ENCODE measurements at places on chromosomes 16 and 17.

DNA sequence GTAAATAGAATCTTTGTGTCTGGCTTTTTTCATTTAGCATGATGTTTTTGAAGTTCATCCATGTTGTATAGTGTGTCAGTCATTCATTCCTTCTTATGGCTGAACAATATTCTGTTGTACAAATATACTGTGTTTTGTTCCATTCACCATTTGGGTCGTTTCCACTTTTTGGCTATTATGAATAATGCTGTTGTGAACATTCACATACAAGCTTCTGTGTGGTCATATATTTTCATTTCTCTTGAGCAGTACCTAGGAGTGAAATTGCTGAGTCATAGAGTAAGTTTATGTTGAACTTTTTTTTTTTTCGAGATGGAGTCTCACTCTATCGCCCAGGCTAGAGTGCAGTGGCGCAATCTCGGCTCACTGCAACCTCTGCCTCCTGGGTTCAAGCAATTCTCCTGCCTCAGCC lies 32.3 kb upstream of the TAOK1 start:
- no peak overlapping the region for H3K27ac ChIP-seq
- no peaks in the 10 kb centered on the region for H3K36me3 ChIP-seq
- no peaks in the 10 kb centered on the region for H3K4me1 ChIP-seq
- H3K4me3 ChIP-seq, result no peak overlapping the region

DNA sequence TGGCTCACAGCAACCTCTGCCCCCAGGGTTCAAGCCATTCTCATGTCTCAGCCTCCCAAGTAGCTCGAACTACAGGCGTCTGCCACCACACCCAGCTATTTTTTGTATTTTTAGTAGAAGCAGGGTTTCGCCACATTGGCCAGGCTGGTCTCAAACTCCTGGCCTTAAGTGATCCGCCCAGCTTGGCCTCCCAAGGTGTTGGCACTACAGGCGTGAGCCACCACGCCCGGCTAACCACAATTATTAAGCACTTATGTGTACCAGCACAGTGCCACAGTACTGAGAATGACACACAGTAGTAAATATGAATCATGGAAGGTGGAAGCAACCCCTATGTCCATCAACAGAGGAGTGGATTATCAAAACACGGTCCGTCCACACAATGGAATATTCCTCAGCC lies 49.8 kb downstream of the COTL1 start:
- no peaks in the 10 kb centered on the region for H3K4me1 ChIP-seq
- no peaks in the 10 kb centered on the region for H3K36me3 ChIP-seq
- H3K4me3 ChIP-seq, result no peak overlapping the region

DNA sequence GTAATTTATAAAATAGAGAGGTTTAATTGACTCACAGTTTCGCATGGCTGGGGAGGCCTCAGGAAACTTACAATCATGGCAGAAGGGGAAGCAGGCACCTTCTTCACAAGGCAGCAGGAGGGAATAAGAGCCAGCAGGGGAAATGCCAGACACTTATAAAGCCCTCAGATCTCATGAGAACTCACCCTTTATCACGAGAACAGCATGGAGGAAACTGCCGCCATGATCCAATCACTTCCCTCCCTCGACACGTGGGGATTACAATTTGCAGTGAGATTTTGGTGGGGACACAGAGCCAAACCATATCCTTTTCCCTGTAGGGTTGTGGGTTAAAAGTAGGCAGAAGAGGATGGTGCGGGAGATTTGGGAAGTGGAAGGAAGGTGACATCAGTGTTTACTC lies 101.4 kb downstream of the BMERB1 start:
- H3K4me1 ChIP-seq, result no peaks in the 10 kb centered on the region
- H3K36me3 ChIP-seq, result no peaks in the 10 kb centered on the region
- DNase-seq, result no peak
- no peak overlapping the region for H3K4me3 ChIP-seq
- H3K27ac ChIP-seq, result no peak overlapping the region

- peak; percentile 18 for DNase-seq
- H3K27ac ChIP-seq, result no peak overlapping the region
- no peak overlapping the region for H3K4me3 ChIP-seq
- H3K4me1 ChIP-seq, result no peaks in the 10 kb centered on the region
- no peaks in the 10 kb centered on the region for H3K36me3 ChIP-seq
Measured at GRCh38 chr16:9297437-9298113, 206.1 kb downstream of the HAPSTR1 start.

GRCh38 chr17:16329519-16330271 lies 23.6 kb downstream of the CENPV start:
- no peaks in the 10 kb centered on the region for H3K4me1 ChIP-seq
- peak overlapping the region; percentile 16 for H3K27ac ChIP-seq
- DNase-seq, result peak; percentile 51
- H3K36me3 ChIP-seq, result no peaks in the 10 kb centered on the region

DNA sequence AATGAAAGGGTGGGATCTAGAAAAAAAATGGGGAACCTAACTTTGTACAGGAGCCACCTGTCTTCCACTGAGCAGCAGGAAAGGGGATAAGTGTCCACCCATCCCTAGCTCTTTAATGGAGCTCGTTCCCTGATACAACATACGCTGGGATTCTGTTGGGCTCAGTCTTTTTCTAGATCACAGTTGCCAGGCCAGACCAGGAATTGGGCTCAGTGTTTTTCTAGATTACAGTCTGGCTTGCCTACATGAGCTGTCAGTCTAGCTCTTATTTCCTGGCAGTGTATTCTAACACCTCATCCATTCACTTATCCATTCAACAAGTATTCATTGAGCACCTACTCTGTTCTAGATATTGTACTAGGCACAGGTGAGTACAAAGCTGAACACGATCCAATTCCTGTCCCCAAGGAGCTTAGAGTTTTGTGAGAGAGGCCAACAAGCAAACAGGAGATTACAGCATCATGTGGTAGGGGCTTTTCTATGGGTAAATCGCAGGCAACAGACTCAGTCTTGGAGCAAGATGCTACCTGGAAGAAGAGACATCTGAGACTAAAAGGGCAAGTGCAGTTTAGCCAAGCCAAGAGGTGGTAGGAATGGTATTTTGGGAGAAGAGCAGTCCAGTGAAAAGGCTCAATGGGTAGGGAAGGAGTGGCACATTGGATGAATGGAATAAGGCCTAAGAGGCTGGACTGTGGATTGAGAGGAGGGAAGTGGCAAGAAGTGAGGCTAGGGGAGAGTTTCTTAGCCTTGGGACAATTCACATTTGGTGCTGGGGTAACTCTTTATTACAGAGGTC lies 138.0 kb upstream of the HS3ST2 start:
- DNase-seq, result no peak
- H3K4me3 ChIP-seq, result no peak overlapping the region
- H3K27ac ChIP-seq, result no peak overlapping the region

- no peak overlapping the region for H3K4me3 ChIP-seq
- no peaks in the 10 kb centered on the region for H3K4me1 ChIP-seq
- no peaks in the 10 kb centered on the region for H3K27me3 ChIP-seq
- DNase-seq, result no peak
- no peak overlapping the region for H3K27ac ChIP-seq
Measured at GRCh38 chr17:69485251-69485661, 70.8 kb downstream of the MAP2K6 start.
